Daoy (cell line): ENCODE measurements at places on chromosomes 16 and 17. TPM values are rescaled to one million over a fixed set of nuclear protein-coding genes. Genes with fewer than 3 reads are reported as not detected.

- DNase-seq = no peak
Observed at GRCh38 chr16:29012913-29013553, 28.2 kb downstream of the LAT start.

DNA sequence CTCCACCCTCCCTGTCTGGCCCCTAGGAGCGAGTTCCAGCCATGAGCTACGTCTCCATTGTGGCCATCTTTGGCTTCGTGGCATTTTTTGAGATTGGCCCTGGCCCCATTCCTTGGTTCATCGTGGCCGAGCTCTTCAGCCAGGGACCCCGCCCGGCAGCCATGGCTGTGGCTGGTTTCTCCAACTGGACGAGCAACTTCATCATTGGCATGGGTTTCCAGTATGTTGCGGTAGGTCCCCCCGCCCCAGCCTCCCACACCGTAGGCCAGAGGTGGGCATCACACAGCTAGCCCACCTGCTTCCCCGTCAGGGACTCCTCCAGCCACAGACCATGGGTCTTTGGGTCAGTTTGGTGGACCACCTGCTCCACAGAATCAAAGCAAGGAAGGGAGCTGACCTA, 4.2 kb downstream of the SLC2A4 start:
- DNase-seq = no peak

GRCh38 chr16:84268291-84269040, 26.2 kb upstream of the WFDC1 start:
- DNase-seq = no peak

The NARF gene
- total RNA-seq = 42.3 and 59.4 TPM in 2 replicates

The HOXB3 gene
- 1.3 and 3.1 TPM in 2 replicates for total RNA-seq

DNA sequence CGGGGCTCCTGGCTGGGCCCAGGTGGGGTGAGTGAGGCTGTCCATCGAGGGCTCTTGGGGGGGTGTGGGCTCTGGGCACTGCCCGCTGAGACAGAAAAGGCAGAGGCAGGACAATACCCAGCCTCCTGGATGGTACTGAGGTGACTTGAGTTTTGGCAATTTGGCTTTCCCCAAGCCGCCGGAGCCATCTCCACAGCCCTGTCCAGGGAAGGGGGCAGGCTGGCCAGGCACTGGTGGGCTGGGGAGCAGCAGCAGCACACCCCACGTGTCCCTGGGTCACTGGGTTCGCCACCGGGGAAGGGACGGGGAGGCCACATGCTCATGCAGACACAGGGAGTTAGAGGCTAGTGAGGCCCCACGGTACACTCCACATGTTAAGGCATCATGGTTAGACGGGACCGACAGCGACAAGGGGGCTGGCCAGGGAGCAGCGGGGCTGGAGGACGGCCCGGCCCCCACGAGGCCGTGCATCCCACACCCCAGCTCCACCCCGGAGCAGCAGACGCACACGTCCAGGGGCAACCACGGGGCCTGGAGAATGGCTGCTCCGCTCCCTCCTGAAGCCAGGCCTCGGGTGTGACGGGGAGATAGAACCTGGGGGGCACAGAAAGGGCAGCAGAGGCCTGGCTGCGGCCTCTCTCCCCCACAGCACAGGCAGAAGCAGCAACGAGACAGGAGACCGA, 3.0 kb downstream of the ARHGDIA start:
- DNase-seq = peak; percentile 62

DNA sequence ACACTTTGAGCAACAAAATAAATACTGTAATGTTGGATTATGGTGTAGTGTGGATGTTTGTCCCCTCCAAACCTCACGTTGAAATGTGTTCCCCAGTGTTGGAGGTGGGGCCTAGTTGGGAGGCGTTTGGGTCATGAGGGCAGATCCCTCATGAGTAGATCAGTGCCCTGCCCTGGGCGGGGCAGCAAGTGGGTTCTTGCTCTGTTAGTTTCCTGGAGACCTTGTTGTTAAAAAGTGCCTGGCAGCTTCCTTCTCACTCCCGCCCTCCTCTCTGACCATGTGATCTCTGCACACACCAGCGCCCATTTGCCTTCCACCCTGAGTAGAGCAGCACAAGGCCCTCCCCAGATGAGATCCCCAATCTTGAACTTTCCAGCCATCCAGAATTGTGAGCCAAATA, 67.7 kb downstream of the MPRIP start:
- DNase-seq = no peak

- DNase-seq = no peak
Observed at GRCh38 chr16:83300326-83300725, 507.5 kb upstream of the HSBP1 start.

DNA sequence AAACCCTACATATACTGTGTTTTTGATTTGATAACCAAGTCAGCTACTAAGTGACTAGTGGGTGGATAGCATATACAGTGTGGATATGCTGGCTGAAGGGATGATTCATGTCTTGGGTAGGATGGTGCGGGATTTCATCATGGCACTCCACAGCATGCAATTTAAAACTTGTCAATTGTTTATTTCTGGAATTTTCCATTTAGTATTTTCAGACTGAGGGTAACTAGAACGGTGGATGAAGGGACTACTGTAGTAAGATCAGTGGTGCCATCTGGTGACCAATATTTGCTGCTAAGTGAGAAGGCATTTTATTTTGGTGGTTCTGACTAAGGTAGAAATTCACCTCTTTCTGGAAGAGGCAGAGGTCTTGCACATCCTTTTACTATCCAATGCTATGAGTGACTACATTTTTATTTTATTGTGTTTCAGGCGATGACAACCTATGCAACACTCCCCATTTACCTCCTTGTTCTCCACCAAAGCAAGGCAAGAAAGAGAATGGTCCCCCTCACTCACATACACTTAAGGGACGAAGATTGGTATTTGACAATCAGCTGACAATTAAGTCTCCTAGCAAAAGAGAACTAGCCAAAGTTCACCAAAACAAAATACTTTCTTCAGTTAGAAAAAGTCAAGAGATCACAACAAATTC, 3.1 kb downstream of the CDC6 start:
- peak; percentile 60 for DNase-seq

DNA sequence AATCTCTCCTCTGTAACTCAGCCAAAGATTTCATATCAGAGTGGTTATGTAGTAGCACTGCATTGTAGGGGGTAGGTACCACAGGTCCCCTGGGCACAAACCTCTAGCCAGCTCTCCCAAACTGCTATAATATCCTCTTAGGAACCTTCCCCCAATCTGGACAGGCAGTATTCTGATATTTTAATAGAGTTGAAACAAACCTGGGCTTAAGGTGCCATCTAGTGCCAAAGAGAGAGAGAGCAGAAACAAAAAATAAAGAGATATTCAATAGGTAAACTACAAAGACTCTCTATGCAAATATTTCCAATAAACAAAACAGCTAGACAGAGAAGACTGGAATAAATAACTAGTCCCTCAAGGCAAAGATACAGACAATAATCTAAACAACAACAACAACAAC, 1070.0 kb downstream of the CDH11 start:
- DNase-seq = no peak

The NDRG4 gene
- 5.7 and 15.9 TPM in 2 replicates for total RNA-seq

DNA sequence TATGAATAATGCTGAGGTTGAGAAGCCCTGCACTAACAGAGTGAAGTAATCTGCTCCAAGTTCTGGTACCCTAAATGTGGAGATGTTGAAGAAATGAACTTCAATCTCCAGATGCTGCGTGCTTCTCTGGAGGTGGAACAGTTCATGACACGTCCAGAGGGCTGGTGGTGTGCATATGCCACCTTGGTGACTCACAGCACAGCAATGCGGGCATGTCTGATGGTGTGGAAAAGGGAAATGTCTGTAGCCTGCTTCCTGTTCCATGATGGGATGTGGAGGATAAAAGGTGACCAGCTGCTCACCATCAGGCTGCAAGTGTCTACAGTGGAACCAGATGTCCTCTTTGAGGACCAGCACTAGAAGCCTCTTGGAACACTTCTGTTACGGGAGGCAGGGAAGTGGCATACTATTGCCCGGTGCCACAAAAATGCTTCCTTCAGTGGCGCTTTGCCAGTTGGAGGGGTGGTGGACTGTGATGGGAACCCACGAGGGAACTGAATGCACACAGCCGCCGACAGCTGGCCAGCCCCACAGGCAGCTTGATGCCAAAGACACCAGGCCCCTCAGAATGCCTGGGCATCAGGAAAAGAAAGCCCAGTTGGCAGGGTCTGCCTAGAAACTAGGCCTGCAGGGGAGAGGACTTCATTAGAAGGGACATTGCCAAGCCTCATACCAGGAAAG, 19.9 kb downstream of the SNX11 start:
- peak; percentile 71 for DNase-seq
